ENCODE measurements at places on chromosomes 7 and 10. TPM values are rescaled to one million over a fixed set of nuclear protein-coding genes. Genes with fewer than 3 reads are reported as not detected.

- H3K4me3 ChIP-seq = no peak overlapping the region
- no peaks in the 10 kb centered on the region for H3K36me3 ChIP-seq
- no peak overlapping the region for H3K27ac ChIP-seq
- H3K27me3 ChIP-seq = no peaks in the 10 kb centered on the region
- no peak for DNase-seq
- no peaks in the 10 kb centered on the region for H3K4me1 ChIP-seq
These were observed 32.4 kb downstream of the CRHR2 start for GRCh38 chr7:30649717-30650420.

- no peak overlapping the region for H3K4me3 ChIP-seq
- no peaks in the 10 kb centered on the region for H3K27me3 ChIP-seq
- no peak overlapping the region for H3K27ac ChIP-seq
- no peaks in the 10 kb centered on the region for H3K36me3 ChIP-seq
- DNase-seq = no peak
These were observed 27.7 kb upstream of the PRKCQ start for GRCh38 chr10:6607778-6608177.

DNA sequence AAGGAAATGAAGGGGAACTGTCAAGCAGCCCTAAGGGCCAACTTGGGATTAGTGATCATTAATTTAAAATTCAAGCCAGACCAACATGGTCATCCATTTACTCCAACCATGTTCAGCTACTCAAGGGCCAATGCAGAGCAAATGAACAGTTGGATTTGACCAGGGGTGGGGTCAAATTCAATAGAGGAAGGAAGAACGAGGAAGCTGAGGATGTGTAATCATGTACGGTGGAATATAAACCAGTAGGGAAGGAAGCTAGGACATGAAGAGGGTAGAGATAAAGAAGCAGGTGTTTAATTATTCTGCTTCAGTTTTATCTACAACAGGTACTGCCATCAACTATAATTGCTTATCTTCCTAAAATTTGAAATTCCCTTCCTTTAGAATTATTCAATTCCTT, 81.6 kb downstream of the HIBADH start:
- DNase-seq = no peak
- no peaks in the 10 kb centered on the region for H3K36me3 ChIP-seq
- H3K27me3 ChIP-seq = no peaks in the 10 kb centered on the region
- no peak overlapping the region for H3K27ac ChIP-seq
- no peak overlapping the region for H3K4me3 ChIP-seq

DNA sequence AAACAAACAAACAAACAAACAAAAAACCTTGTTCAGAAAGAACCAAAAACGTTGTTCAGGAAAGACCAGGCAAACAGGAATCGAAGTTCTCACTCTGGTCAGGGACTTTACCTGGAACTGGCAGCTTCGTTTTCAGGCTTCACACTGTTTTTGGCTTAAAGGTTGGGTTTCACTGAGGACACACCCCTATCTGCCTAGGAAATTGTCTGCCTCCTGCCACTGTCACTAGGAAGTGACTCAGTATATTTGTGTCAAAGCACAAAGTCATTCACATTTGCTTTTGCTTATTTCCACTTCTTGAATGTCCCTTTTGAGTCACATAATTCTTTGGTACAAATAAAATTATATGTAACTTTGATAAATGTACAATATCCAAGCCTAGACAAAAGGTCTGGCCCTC, 37.9 kb downstream of the PNLIPRP3 start:
- no peaks in the 10 kb centered on the region for H3K4me1 ChIP-seq
- no peak overlapping the region for H3K27ac ChIP-seq
- no peak overlapping the region for H3K4me3 ChIP-seq
- no peak for DNase-seq

- H3K36me3 ChIP-seq = no peaks in the 10 kb centered on the region
- no peak overlapping the region for H3K27ac ChIP-seq
- H3K27me3 ChIP-seq = no peaks in the 10 kb centered on the region
- DNase-seq = no peak
- H3K4me3 ChIP-seq = no peak overlapping the region
These were observed 31.6 kb downstream of the IL15RA start for GRCh38 chr10:5945561-5946418.

- H3K27ac ChIP-seq = no peak overlapping the region
- H3K4me3 ChIP-seq = no peak overlapping the region
- H3K4me1 ChIP-seq = no peaks in the 10 kb centered on the region
- no peaks in the 10 kb centered on the region for H3K27me3 ChIP-seq
- no peak for DNase-seq
- H3K36me3 ChIP-seq = no peaks in the 10 kb centered on the region
These were observed 294.4 kb downstream of the BICC1 start for GRCh38 chr10:58806970-58807628.

DNA sequence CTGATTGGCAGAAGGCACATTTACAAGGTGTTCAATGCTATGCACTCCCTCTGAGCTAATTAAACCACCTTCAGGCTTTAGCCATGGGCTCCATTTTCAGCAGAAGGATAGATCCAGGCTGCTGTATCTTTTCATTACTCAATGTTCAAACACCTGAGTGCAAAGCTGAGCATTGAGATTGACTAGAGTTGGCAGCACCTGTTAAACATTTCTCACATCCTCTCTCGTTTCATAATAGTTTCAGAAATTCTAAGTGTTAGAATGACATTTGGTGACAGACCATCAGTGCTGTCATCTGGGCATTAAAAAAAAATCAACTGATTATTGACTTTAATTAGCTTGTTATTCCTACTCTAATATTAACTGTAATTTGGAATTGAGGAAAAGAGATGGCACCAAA, 187.1 kb upstream of the SEMA3E start:
- no peak overlapping the region for H3K27ac ChIP-seq

DNA sequence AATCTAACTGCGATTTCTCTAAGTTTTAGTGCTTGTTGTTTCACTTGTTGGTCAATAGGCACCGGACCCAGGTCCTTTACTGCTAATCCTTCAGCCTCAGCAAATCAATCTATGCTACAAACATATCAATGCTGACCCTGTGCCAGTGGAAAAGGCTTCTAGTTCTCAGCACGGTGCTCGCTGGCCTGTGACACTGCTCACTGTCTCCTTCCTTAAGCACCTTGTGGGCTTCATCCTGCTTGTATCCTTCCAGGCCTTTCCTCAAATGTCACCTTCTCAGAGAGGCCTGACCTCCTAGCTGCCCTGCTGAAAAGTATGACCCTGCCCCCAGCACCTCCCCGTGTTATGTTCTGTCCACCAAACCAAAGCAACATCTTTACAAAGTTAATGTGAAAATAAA, 201.2 kb upstream of the FRMD4A start:
- H3K27ac ChIP-seq = no peak overlapping the region
- no peak for DNase-seq
- H3K4me3 ChIP-seq = no peak overlapping the region

GRCh38 chr7:46908770-46909169, 673.1 kb downstream of the TNS3 start:
- no peaks in the 10 kb centered on the region for H3K36me3 ChIP-seq
- no peaks in the 10 kb centered on the region for H3K4me1 ChIP-seq
- no peak overlapping the region for H3K27ac ChIP-seq
- H3K27me3 ChIP-seq = no peaks in the 10 kb centered on the region
- no peak overlapping the region for H3K4me3 ChIP-seq

DNA sequence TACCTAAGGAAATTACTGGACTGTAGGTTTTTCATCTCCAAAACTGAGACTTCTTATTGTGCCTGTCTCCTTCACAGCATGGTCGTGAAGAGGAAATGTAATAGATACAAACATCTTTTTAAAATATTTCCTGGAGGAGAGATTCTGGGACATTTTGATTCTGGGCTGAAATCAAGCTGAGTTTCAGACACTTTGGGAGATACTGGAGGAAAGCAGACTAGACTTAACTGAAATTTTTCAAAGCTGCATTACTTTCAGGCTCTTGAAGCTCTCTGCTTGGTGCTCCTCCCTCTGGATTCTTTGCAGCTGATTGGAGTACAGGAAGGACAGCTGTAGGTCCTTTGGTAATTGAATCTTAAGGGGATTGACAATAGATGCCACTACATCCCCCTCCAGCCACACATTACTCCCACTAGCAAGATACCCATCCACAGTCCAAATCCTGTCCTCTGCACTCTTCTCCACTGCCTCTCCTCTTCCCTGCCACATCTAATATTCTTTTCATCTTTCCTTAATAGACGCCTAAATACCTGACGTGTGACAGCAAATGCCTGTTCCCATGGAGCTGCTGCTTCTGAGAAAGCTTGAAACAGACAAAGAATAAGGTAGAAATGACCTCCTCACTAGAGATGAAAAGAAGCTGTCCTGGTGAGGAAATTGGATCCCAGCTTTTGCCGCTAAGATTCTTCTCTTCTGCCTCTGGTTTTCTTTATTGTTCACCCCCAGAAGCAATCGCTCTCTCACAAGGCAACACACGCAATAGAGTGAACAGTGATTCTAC, 111.5 kb upstream of the PHYHIPL start:
- H3K36me3 ChIP-seq = no peaks in the 10 kb centered on the region
- no peak overlapping the region for H3K27ac ChIP-seq
- H3K4me1 ChIP-seq = no peaks in the 10 kb centered on the region
- DNase-seq = no peak
- H3K27me3 ChIP-seq = no peaks in the 10 kb centered on the region

DNA sequence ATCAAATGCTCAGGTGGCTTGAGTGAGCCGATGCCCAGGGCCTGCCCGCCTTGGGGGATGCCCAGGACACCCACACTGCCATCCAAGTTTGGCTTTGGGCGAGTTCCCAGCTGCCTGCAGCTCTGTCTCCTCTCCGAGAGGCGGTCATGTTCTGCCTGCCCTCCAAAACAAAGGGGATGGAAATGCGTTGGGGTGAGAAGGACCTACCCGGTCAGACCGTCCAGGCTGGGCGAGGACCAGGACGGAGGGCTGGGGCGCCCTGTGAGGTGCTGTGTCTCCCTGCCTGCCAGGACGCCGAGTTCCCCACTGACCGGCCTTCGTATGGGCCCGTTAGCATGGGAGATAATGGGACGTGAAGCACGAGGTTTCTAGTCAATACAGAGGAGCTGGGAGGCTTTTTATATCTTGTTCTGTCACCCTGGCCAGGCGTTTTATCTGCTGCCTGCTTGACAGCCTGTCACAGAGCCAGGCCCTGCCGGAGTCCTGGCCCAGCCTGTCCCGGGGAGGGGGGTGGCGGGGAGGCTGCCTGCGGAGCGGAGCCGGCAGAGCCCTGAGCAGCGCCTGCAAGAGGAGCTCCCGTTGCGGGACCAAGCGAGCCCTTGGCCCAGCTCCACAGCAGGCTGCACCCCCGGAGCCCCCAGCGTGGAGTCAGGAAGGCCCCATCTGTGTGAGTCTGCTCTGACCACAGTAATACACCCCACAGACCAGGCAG, 22.0 kb upstream of the ELFN1 start:
- H3K36me3 ChIP-seq = no peaks in the 10 kb centered on the region
- peaks cover 3% of the 10 kb centered on the region for H3K4me1 ChIP-seq
- no peaks in the 10 kb centered on the region for H3K27me3 ChIP-seq

DNA sequence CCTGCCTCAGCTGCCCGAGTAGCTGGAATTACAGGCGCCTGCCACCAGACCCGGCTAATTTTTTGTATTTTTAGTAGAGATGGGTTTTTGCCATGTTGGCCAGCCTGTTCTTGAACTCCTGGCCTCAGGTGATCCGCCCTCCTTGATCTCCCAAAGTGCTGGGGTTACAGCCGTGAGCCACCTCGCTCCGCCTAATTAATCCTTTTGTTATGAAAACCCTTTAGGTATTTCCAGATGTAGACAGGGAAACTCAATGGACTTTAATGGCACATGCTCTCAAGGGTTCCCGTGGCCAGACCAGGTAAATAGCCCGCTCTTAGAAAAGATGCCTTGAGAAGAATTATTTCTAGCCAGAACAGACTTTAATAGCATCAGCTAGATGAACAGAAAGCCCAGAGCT, 19.7 kb upstream of the EXOC4 start:
- H3K4me3 ChIP-seq = no peak overlapping the region
- H3K4me1 ChIP-seq = no peaks in the 10 kb centered on the region
- no peaks in the 10 kb centered on the region for H3K27me3 ChIP-seq
- H3K36me3 ChIP-seq = no peaks in the 10 kb centered on the region
- no peak overlapping the region for H3K27ac ChIP-seq

GRCh38 chr7:1597066-1597760, 27.4 kb upstream of the PSMG3 start:
- DNase-seq = no peak
- H3K27ac ChIP-seq = no peak overlapping the region
- no peaks in the 10 kb centered on the region for H3K4me1 ChIP-seq
- H3K36me3 ChIP-seq = no peaks in the 10 kb centered on the region
- H3K4me3 ChIP-seq = no peak overlapping the region

GRCh38 chr10:45653454-45653853, 19.1 kb downstream of the ZFAND4 start:
- H3K4me3 ChIP-seq = no peak overlapping the region
- no peaks in the 10 kb centered on the region for H3K4me1 ChIP-seq
- no peaks in the 10 kb centered on the region for H3K36me3 ChIP-seq
- H3K27me3 ChIP-seq = no peaks in the 10 kb centered on the region
- no peak overlapping the region for H3K27ac ChIP-seq
- no peak for DNase-seq

DNA sequence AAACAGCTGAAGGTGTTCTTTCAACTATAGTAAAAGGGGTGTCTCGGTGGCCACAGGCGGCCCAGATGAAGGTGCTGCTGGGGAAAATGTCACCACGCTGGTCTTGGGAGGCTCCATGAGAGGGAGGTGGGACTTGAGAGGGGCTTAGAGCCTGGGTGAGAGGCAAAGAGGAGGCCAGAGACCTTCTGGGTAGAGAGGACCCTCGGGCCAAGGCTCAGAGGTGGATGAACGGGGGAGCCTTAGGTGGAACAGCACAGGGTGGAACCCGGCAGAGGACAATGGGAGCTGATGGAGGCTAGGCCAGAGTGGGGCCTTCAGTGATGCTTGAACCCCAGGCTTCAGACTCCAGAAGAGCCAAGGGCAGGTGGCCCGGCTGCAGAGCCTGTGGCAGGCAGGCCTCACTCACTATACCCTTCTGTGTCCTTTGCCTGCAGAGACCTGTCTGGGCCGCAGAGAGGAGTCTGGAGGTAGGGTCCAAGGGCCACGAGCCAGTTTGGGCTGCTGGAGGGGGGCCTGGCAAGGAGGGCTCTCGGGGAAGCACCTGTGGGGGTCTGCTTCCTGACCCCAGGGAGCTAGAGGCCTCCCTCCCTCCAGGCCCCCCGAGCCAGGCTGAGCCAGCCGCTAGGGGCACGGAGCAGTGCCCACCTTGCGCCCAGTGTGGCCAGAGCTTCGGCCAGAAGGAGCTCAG, 32.1 kb downstream of the ZNF783 start:
- no peak for DNase-seq
- H3K27me3 ChIP-seq = no peaks in the 10 kb centered on the region
- H3K4me1 ChIP-seq = no peaks in the 10 kb centered on the region
- no peak overlapping the region for H3K27ac ChIP-seq

DNA sequence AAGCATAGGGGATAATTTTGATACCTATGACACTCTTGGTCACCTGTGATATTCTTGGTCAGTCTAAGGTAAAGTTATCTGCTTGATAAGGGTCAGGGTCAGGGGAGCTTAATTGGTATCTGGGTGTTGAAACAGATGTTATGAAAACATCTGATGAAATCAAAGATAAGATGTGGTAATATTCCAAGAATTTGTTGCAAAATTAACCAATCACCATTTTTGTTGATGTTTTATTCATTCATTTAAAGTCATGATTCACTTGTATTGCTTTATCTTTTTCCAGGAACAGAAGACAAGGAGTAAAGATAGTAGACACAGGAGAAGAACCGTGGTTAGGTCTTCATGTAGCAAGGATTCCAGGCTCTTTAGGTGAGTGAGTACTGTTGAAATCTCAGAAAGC, 103.1 kb downstream of the SEMA3C start:
- H3K27ac ChIP-seq = no peak overlapping the region
- DNase-seq = no peak
- H3K4me3 ChIP-seq = no peak overlapping the region

FGFBP3 gene
- total RNA-seq = 115 TPM

ZNF92 gene
- 38.0 TPM for total RNA-seq

ITPRID1 gene
- 0.13 TPM for total RNA-seq

AKR1D1 gene
- total RNA-seq = not detected

DPP6 gene
- 6.8 TPM for total RNA-seq

AZGP1 gene
- total RNA-seq = 0.52 TPM

HIF1AN gene
- total RNA-seq = 62.8 TPM

FAM237B gene
- total RNA-seq = not detected
